Breast epithelium (tissue), 4 donors: ENCODE measurements at places on chromosomes 16 and 17.

DNA sequence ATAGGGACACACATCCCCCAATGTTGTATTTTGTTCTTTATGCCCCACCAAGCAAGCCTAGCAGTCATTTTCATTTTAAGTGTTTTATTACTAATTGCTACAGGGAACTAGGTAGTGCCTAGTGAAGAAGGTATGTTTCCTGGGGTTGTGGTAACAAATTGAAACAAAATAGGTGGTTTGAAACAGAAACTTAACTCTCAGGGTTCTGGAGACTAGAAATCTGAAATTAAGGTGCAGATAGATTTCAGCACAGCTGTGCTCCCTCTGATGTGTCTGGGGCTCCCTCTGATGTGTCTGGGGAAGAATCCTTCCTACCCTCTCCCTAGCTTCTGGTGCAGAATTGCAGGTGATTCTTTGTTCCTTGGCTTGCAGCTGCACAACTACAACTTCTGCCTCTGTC lies 390.1 kb downstream of the ZFHX3 start:
- no peak for DNase-seq

GRCh38 chr17:35981908-35982330 lies 622 bp upstream of the CCL16 start:
- no peak for DNase-seq

DNA sequence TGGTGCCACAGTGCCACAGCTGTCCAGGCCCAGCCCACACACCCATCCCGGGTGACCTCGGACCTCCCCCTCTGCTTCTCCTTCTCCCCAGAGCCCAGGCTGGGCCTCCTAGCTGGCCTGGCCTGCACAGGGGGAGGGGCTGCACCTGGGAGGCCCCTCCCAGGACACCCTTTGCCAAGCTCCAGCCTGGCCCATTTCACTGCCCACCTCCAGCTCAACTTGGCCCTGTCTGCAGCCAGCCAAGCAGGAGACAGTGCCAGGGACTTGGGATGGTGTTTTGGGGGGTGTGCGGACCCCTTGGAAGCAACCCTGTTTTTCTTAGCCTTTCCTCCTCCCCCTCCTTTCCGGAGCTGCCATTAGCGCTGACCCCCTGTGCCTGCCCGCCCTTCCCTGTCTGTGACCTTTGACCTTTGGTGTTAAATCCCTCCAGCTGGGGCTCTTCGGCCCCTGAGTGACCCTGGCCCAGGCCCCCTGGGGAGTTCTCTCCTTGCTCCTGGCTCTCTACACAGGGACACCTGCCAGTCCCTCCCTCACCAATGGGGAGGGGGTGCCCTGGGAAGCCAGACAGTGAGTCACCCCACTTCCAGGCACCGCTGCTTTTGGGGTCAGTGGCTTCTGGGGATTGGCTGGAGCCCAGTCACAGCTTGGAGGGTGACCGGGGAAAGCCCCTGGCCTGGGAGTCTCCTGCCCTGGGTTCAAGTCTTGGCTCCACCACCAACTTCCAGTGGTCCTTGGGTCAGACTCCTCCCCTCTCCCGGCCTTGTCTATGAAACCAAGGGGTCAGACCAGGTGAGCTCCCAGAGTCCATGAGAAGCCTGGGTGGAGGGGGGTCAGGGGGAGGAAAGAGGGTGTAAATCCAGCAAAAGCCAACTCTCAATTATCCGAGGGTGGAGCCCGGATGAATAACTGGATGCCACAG lies 1.9 kb downstream of the GLIS2 start:
- DNase-seq, result no peak

DNA sequence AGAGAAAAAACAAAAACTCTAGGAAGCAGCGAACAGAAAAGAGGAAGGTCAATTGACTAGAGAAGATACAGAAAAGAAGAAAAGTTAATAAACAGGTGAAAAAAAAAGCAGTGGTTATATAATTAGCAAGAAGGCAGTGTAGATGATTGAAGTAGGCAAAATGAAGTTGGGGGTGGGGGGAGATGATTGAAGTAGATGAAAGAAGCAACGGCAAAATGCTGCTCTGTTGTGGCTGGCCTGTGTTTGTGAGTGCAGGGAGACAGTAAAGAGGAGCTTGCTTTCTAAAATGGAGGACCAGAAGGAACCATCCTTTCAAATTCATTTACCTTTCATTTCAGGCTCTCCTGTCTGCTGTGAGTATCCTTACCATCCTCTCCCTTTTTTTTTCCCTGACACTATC lies 3.6 kb downstream of the EVI2B start:
- no peak for DNase-seq

DNA sequence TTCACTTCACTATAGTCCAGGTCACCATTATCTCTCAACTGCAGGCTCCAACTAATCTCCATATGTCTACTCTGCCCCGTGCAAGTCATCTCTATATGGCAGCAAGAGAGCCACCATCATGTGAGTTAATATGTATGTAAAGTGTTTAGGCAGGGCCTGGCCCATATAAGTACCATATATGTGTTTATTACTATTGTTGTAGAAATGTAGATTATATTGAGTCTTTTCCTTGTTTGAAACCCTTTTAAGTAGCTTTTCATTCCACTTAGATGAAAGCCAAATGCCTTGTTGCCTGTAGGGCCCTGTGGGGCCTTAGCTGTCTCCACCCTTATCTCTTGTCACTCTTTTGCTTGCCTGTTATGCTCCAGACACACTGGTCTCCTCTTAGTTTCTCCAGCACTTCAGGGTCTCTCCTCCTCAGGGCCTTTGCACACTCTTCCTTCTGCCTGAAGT lies 164.0 kb downstream of the PHKB start:
- DNase-seq, result no peak

GRCh38 chr17:69457603-69458002 lies 43.1 kb downstream of the MAP2K6 start:
- DNase-seq, result no peak

DNA sequence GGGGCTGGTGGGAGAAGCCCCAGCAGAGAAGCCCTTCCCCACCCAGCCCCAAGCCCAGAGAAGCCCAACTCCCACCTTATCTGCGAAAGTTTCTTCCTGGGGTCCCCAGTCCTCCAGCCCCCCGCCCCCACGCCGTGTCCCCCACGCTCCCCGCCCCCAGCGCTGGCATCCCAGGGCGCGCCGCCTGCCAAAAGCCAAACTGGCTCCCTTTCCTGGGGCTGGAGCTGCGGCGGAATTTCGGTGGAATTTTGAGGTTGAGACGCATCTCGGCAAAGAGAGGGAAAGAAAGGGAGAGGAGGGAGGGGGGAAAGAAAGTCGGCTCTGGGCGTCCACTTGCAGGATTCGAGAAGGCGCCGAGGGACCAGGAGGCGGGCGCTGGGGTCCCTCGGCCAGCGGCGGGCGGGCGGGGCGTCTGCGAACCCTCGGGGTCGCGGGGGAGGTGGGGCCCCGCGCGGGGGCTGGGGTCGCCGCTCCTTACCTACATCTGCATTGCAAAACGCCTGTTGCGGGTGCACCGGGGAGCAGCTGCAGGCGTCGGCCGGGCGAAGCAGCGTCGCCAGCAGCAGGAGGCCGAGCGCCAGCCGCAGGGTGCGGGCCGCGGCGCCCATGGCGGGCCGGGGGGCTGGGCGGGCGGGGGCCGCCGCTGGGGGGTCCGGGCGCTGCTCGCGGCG lies 571 bp downstream of the TIMP2 start:
- no peak for DNase-seq

GRCh38 chr16:47774661-47775060 lies 313.5 kb downstream of the PHKB start:
- no peak for DNase-seq

DNA sequence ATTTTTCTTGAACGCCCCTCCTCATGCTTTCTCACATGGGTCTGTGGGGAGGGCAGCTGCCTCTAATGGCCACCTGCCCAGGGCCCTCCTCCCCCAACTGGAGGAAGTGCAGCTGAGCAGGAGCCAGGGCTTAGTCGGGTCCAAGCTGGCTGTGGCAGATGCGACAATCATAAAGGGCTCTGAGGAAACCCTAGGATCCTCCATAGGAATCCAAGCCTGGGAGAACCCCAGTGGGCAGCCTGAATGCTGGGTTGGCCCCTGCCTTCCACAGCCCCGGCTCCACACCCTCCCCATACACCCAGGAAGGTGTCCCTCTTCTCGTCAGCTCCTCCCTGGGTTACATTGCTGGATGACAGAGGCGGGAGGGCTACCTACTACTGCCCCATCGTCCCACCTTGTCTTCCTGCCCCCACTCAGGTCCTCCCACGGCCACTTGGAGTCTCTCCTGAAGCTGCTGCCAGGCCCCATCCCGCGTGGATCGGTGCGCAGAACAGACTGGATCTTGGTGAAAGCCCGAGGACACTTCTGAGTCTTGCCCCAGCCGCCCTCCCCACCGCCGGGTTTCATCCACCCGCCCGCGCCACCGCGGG lies 15.6 kb upstream of the CBFB start:
- DNase-seq, result no peak

DNA sequence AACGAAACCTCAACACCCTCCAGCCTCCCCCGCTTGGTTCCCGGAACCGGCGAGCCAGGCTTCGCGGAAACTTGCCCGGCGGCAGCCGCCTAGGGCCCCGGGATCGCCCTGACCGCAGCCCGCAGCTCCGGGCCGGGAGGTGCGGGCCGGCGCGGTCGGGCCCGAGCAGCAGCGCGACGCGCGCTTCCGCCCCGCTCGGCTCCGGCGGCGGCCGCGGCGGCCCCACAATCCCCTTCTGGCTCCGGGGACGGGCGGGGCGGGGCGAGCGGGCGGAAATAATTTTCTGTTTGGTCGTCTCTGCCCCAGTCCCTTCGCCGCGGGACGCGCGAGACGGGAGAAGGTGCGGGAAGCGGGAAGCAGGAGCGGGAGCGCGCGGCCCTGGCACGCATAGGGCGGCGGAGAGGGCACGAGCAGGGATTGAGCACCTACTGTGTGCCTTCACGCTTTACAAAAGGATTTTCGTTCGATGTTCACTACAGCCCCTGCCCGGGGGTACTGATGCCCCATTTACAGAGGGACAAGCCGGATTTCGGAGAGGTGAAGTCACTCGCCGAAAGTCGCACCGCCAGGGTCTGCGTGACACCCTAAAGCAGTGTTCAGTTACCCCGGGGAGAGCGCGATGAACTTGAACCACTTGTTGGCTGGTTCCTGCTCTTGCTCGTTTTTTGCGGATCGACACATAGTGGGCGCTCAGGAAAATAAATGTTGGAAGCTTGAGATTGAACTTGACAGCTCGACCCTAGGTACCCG lies 2.7 kb upstream of the MLLT6 start:
- DNase-seq, result peak; percentile 92

DNA sequence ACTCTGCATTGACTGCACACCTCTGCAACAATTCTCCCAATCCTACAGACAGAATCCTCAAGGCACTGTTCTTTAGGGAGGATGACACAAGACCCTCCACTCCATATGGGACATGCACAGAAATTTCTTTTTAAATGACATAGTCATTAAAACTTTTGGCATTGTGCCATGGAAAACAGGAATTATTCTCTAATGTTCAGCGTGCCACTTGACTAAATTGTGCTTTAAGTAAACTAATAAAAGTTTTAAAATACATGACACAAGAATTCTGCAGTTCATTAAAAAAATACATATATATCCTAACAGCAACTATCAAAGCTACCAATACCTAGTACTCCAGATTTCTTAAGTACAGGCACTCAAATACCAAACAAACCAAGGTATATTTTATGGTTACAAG lies 16.0 kb downstream of the CEP112 start:
- DNase-seq, result no peak

- DNase-seq, result no peak
Observed at GRCh38 chr17:50558091-50558490, 2.4 kb upstream of the CACNA1G start.

DNA sequence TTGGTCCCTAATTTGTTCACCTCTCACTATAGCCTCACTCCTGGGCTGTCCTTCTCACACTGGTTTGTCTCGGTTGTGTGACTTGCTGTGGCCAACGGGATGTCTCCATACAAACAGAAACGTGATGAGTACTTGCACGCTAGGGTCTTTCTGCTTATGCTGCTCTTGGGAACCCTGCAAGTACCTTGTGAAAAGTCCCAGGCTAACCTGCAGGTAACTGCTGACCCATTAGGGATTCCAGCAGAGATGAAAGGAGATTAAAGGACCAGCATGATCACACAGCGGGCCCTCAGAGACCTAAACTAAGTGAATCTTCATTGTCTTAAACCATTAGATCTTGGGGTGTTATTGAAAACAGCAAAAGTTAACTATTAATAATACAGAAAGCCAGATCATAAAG lies 562.8 kb upstream of the GOT2 start:
- DNase-seq, result no peak

DNA sequence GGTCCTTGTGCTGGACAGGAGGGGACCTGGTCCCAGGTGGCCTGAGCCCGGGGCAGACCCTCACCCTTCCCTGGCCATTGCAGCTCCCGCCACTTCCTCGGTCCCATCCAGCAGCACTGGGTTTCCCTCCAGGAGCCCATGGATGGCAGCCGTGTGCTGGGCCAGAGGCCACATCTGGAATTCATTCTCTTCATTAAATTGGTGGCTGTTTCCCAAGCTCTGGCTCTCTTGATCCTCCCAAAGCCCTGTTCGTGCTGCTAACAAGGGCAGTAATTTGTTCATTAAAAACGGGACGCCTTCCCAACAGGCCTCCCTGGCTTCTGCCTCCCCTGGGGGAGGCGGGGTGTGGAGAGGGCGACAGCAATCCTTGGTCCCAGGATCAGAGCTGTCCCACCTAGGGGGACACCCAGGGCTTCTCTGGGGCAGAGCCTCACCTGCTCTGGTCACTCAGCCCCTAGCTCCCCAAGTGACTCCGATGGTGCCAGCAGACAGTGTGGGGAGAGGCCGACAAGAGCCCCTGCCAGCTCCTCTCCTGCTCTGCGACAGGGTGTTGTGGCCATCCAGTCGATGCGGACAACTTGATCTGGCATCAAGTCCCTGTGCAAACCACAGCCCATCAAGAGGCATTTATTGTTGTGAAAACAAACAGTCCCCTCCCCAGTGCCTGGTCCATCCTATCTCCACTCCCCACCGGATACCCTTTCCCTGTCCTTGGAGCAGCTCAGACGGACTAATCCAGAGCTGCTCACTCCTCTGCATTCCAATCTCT lies 44.0 kb downstream of the SDK2 start:
- DNase-seq, result no peak

- DNase-seq, result no peak
Observed at GRCh38 chr16:54375071-54375470, 88.5 kb upstream of the IRX3 start.

DNA sequence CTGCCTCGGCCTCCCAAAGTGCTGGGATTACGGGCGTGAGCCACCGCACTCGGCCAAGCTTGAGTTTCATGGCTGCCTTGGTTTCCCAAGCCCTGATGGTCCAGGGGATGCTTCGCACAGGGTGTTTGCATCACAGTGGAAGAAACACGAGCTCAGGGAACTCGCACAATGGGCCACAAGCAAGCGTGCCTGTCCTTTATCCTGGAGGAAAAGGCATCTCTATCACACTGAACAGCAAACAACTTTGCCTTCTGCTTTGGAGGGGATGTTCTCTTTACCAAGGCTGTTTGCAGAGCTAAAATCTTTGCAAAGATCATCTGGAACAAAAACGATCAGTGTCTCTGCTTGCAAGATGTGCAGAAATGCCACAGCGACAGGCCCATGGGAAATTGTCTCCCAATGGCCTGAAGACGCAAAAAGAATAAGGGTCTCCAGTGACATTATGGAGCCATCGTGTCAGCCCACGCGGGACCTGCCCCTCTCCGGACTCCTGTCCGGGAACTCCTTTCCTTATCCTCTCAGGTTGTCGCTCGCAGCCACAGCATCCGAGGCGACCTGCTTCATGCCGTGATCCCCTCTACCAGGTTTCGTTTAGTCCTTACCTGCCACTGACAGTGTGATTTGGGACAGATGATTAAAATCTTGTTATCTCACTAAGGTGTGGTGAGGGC lies 44.1 kb upstream of the CBFA2T3 start:
- no peak for DNase-seq

- no peak for DNase-seq
Observed at GRCh38 chr17:59456923-59457615, 108.3 kb upstream of the DHX40 start.
